ENCODE measurements at places on chromosomes 3 and 15. TPM values are rescaled to one million over a fixed set of nuclear protein-coding genes. Genes with fewer than 3 reads are reported as not detected.

DNA sequence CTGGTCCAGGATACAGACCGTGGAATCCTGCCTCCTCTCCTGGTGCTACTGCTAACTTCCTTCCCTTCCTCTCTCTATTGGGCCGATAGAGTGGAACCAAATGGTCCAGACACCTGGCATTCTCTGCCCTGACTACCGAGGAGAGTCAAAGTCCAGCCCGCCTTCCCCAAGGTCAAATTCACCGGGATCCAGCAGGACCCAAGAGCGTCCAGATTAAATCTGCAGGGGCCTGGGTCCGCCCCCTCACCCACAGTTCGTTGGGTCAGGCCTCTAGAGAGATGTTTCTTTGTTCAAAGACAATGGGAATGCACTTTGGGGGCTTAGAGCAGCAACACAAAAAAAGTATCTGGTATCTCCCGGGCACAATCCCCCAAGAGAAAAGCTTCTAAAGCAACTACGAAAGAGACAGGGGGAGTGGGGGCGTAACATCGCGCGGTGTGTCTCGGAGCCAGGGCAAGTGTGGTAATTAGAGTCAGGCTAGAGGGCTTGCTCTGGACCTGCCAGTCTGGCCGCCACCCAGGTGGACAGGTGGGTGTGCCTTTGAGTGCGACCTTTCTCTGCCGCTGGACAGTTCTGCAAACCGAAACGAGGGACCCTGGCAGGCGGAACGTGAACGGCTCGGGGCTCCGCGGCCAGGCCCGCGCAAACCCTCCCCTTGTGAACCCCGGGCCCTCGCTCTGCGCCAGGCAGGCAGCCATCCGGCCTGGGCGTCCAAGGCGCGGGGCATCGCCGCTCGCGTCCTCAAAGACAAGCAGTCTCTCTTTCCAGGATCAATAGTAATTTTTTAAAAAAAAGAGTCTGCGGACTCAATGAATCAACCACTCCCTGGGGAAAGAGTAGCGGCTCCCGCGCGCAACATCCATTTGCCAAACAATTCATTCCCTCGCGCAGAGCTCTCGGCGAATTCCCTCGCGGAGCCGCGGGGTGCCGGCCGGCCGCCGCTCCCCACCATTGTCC, 806 bp downstream of the KLHL25 start:
- peaks cover 11% of the 10 kb centered on the region for H3K27me3 ChIP-seq
- peak; percentile 49 for DNase-seq
- H3K4me3 ChIP-seq = peak overlapping the region; percentile 96
- peaks cover 40% of the 10 kb centered on the region for H3K4me1 ChIP-seq
- H3K36me3 ChIP-seq = no peaks in the 10 kb centered on the region
- peak overlapping the region; percentile 90 for H3K27ac ChIP-seq

DNA sequence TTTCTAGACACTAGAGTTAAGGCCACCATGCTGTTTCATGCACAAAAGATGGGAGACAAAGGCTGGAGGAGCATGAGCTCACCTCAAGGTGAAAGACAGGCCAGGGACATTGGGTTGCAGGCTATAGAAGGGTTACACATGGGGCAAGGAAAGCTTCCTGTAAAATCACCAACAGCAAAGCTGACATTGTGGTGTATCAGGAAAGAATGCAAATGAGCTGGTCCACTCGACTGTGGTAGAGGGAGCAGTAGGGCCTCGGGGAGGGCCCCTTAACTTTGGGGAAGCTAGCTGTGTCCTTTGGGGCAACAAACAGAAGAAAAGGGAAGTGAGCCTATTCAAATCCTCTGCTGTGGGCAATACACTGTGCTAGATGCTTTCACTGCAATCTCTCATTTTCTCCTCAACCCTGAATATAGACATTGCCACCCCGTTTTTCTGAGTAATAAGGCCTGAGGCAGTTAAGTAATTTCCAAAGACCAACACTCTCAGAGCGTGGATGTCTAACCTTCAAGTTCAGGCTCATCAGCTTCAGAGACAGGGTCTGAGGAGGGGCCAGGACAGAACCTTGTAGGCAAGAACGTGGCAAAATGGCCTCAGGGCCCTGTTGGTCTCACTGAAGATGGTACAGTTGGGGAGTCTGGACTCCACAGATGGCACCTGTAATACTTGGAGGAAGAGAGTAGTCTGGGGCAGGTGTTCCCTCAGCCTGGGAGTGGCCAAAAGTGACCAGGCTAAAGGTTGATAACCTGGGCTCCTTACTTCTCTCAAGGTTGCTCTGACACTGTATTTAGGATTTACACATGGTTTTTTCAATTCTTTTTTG, 24.1 kb downstream of the CX3CR1 start:
- no peak overlapping the region for H3K4me3 ChIP-seq
- H3K36me3 ChIP-seq = no peaks in the 10 kb centered on the region
- H3K27ac ChIP-seq = no peak overlapping the region
- H3K4me1 ChIP-seq = no peaks in the 10 kb centered on the region

GRCh38 chr3:142929109-142929508, 34.4 kb downstream of the PAQR9 start:
- no peaks in the 10 kb centered on the region for H3K4me1 ChIP-seq
- DNase-seq = peak; percentile 46
- peaks cover 5% of the 10 kb centered on the region for H3K36me3 ChIP-seq

DNA sequence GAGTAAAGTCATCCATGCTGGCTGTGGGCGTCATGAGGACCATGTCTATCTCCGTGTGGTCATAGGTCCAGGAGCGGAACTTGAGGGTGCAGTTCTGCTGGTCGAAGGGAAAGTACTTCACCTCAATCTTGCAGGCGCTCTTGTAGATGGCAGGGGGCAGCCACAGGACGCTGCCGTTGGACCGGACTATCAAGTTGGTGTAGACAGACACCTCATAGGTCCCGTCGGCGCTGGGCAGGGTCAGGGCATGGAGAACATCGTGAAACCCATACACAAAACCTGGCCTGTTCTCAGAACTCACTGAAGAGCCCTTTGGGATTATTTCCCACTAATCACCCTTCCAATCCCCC, 8.9 kb upstream of the CHRNA3 start:
- H3K4me3 ChIP-seq = peak overlapping the region; percentile 16
- H3K4me1 ChIP-seq = peaks cover 24% of the 10 kb centered on the region
- peaks cover 40% of the 10 kb centered on the region for H3K36me3 ChIP-seq

Gene SHC4
- total RNA-seq = 4.4 TPM

DNA sequence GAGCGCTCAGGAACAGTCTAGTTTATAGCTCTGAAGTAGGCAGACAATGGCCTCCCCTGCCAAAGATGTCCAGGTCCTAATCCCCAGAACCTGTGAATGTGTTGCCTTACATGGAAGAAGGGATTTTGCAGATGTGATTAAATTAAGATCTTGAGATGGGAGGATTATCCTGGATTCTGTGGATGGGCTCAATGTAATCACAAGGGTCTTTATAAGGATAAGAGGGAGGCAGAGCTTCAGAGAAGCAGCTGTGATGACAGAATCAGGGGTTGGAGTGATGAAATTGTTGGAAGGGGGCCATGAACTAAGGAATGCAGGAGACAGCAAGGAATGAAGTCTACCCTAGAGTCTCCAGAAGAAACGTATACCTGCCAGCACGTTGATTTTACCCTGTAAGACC, 14.0 kb upstream of the GK5 start:
- H3K36me3 ChIP-seq = no peaks in the 10 kb centered on the region
- no peak for DNase-seq
- H3K27me3 ChIP-seq = no peaks in the 10 kb centered on the region
- H3K4me3 ChIP-seq = no peak overlapping the region

GRCh38 chr3:30625541-30626438, 19.4 kb downstream of the TGFBR2 start:
- H3K4me3 ChIP-seq = no peak overlapping the region
- H3K27ac ChIP-seq = no peak overlapping the region
- peaks cover 6% of the 10 kb centered on the region for H3K4me1 ChIP-seq
- no peaks in the 10 kb centered on the region for H3K27me3 ChIP-seq

DNA sequence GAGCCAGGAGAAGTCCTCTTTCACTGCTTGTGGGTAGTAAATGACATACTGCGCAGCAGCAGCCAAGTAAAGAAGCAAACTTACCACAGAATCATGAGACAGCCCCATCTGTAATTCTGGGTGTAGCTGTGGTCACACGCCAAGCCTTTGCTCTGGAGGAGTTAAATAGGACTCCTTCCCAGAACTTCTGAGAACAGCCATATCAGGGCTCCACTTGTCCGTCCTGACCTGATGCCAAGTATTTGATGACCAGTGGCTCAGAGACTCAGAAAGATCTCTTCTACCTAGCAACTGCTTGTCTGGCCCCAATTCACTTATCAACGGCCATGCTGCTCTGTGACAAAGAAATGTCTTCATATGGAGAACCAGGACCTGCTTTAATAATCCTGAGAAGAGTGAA, 20.6 kb upstream of the GOLIM4 start:
- H3K36me3 ChIP-seq = no peaks in the 10 kb centered on the region
- no peak for DNase-seq
- H3K27me3 ChIP-seq = no peaks in the 10 kb centered on the region
- H3K27ac ChIP-seq = no peak overlapping the region
- H3K4me1 ChIP-seq = no peaks in the 10 kb centered on the region
- no peak overlapping the region for H3K4me3 ChIP-seq
